Activated CD4-positive, alpha-beta T cell treated with anti-CD3 and anti-CD28 coated beads, Interleukin-2, amount 50 U/mL, for 16 hours (primary cell): ENCODE measurements at places on chromosomes 7 and 10.

DNA sequence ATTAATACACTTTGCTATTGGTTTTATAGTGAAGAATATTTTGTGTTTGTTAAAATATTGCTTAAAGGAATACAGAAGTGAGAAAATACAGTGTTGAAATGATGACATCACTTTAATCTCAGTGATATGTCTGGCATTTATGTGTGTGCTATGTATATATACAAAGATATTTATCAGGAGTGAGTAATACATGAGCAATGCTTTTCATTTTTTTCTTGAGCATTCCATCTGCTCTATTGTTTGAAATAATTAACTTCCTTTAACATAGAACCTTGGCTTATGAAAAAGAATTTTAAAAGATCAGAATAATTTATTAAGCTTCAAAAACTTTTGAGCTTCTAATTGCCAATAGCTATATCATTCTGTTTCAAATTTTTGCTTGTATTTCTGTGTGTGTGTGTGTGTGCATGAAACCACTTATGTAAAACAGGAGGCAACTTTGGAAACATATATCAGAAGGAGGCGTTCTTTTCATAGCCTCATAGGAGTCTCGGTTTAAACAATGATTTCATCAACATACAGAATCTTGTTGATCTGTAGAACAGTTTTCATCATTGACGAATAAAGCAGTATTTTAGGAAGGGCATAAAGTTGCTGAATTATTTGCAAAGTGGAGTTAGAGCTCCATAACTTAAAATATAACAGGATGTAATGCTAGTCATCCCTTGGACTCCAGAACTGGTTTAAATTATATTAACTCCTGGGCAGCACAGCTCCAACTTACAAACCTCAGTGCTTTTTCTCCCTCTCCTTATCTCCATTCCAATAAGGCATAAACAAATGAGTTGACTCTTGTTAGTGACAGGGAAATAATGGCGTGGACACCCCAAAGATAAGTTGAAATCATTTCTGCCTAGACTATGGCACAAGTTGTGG, 228.4 kb upstream of the DGKB start:
- DNase-seq: no peak

DNA sequence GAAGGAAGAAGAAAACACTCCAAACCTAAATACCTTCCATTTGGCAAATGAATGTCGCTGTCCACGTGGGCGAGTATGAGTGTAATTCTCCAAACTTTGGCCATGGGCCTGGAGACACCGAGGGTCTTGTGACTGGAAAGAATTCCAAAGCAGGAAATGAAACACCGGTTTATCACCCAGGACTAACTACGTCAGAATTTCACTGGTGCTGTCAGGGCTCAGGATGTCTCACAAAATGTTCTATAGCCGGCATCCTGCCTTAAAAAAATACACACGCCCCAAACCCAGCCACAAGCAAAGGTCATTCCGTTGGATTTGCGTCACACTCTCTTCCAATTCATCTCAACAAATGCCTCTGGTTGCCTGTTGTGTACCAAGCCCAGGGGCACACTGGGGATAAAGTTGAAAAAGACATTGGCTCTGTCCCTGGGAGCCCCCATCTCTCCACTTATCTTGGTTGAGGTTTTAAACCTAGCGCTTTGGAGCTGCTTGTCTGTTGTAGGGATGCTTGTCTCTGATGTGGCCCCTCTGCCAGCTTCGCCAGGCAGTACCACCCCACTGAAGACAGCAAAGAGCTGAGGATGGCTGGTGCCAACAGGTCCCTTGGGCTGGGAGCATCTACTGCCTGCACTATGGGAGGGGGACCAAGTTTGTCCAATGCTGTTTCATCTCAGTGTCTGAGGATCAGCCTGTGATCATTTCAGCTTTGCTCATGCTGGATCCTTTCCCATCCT, 31.2 kb downstream of the GSTO2 start:
- DNase-seq: no peak

GRCh38 chr7:37633048-37633447, 50.5 kb upstream of the GPR141 start:
- no peak for DNase-seq

DNA sequence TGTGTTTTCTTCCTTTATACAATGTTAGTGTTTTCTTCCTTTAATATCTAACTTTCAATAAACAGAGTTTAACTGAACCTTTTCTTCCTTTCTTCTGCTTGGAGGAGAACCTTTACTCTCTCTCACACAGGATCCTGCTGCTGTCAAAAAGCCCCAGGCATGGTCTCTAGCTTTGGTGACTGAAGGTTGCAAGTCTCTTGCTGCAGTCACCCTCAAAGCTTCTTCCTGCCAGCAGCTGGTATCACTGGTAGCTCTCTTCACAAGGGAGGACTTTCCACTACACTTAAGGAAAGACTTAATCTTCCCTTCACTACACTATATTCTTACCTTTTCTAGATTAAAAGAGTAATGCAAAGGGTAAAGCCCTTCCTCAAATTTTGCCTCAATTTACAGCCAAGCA, 153.4 kb downstream of the SGMS1 start:
- no peak for DNase-seq
